Mammary epithelial cell (primary cell): ENCODE measurements at places on chromosomes 2 and 18. TPM values are rescaled to one million over a fixed set of nuclear protein-coding genes. Genes with fewer than 3 reads are reported as not detected.

DNA sequence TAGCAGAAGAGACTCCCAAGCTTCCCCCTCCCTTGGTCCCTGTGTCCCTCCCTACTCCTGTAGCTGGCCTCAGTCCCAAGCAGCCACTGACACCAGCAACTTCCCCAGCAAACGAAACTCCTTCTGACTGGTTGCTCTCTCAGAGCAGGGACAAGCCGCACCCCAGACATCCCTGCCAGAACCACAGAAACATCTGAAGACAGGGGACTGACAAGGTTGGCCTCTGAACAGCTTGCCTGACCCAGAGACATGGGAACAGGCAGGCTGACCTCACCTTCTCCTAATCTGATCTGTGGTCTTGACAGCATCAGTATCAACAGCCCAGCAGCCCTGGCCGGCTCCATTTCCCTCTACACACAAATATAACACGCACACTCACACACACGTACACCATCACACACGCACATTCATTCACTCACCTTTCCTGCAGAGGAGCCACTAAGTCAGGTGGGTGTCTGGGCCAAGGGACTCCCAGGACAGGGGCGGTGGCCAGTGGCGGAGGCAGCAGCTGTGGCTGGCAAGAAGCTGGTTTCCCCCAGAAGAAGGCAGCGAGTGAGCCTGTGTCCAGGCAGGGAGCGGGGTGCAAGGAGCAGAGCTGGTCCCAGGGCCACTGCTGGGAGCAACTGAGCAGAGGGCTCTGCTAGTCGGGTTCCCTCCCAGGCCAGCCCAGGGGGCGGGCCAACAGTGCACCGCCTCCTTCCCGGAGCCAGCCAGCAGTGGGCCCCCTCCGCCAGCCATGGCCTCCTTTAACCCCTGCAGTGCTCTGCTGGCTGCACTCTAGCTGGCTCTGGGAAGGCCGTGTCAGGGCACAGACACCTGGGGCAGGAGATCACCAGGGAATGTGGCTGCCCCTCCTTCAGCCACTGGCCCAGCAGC lies 59.1 kb downstream of the TNS1 start:
- no peak for DNase-seq

GRCh38 chr18:74529378-74529777 lies 4.9 kb upstream of the CNDP1 start:
- DNase-seq: no peak

DNA sequence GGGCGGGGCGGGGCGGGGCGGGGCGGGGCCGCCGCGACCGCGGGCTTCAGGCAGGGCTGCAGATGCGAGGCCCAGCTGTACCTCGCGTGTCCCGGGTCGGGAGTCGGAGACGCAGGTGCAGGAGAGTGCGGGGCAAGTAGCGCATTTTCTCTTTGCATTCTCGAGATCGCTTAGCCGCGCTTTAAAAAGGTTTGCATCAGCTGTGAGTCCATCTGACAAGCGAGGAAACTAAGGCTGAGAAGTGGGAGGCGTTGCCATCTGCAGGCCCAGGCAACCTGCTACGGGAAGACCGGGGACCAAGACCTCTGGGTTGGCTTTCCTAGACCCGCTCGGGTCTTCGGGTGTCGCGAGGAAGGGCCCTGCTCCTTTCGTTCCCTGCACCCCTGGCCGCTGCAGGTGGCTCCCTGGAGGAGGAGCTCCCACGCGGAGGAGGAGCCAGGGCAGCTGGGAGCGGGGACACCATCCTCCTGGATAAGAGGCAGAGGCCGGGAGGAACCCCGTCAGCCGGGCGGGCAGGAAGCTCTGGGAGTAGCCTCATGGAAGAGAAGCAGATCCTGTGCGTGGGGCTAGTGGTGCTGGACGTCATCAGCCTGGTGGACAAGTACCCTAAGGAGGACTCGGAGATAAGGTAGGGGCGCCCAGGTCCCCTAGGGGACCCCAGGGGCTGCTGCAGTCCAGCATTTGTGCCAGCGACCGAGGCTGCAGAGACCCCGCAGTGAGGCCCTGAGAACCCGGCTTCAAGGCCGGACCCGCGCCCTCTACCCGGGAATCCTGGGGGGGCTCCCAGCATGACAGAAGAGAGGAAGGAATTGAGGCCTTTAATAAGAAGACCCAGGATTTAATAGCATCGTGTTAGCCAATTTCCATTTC lies at the start of gene KHK:
KHK (plus strand) TSS at position 49 of the 870 bp plus-strand sequence; CDS start at position 537, 488 bp downstream.
- no peak for DNase-seq

DNA sequence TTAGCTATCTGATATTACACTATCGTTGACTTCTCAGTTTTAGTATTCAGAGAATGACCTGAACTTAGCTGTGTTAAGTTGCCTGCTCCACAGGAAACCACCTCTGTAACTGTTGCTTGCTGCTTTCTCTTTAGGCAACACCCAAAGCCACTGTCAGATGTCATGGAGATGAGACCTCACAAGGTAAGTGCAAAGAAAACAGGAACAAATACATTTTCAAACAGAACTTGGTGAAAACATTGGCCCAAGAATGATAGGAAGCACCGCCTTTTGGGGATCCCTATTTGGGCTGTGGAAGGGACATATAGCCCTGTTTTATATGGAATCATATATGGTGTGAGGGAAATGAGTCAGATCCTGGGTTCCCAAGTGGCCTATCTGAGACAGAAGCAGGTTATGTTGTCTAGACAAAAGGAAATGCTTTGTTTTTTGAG lies 143.4 kb downstream of the UBE2E3 start:
- peak; percentile 14 for DNase-seq

- no peak for DNase-seq
Measured at GRCh38 chr2:172101821-172102390, 794 bp downstream of the DLX2 start.

- DNase-seq: no peak
Measured at GRCh38 chr2:98585386-98585785, 22.9 kb downstream of the COA5 start.

DNA sequence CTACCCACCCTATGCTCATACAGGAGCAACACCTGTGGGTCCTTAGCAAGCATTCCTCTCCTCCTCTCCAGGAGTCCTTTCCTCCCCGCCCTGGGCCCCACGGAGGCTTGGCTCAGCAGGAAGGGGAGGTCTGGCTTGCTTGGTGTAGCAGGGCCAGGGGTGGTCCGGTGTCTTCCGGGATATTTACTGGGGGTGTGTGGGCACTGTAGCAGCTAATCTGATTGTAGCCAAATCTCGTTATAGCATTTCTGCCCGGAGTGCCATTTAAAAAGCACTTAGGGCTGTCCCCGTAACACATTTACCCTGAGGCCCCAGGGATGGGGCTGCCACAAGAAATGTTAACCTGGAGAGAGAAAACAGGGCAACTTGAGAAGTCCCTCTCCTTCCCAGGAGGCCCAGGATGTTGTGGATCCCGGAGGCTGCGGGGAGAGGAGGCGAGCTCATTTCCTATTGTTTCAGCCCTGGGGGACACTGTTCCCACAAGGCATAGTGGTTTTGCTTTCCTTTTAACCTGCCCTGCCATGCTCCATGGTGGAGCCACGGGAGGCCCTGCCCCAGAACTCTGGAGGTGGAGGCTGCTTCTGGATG lies 134.5 kb downstream of the CLIP4 start:
- no peak for DNase-seq

GRCh38 chr2:179443180-179443579 lies 178.5 kb upstream of the SESTD1 start:
- no peak for DNase-seq

- DNase-seq: no peak
Measured at GRCh38 chr2:35794796-35795450, 560.7 kb upstream of the CRIM1 start.

PLCD4 gene
- 2.8 TPM for polyA plus RNA-seq

IL1RL2 gene
- polyA plus RNA-seq: 1.1 TPM

ALK gene
- not detected for polyA plus RNA-seq

CD8B gene
- polyA plus RNA-seq: not detected

MOCOS gene
- 5.8 TPM for polyA plus RNA-seq
